ENCODE measurements at places on chromosomes 5 and 9. TPM values are rescaled to one million over a fixed set of nuclear protein-coding genes. Genes with fewer than 3 reads are reported as not detected.

GRCh38 chr9:126965077-126965476 lies 50.5 kb downstream of the RALGPS1 start:
- DNase-seq: no peak

The PNPLA7 gene
- total RNA-seq: 0.20 TPM

The MYORG gene
- total RNA-seq: 1.7 TPM

GRCh38 chr5:89396278-89396954 lies 513.4 kb upstream of the MEF2C start:
- DNase-seq: no peak
